Stimulated activated CD8-positive, alpha-beta memory T cell treated with anti-CD3 and anti-CD28 coated beads, Interleukin-4, amount 100 ng/mL, for 48 hours (primary cell): ENCODE measurements at places on chromosomes 3 and 15.
A peak's percentile ranks its signal among the peaks of the same experiment; 100 is the strongest.

DNA sequence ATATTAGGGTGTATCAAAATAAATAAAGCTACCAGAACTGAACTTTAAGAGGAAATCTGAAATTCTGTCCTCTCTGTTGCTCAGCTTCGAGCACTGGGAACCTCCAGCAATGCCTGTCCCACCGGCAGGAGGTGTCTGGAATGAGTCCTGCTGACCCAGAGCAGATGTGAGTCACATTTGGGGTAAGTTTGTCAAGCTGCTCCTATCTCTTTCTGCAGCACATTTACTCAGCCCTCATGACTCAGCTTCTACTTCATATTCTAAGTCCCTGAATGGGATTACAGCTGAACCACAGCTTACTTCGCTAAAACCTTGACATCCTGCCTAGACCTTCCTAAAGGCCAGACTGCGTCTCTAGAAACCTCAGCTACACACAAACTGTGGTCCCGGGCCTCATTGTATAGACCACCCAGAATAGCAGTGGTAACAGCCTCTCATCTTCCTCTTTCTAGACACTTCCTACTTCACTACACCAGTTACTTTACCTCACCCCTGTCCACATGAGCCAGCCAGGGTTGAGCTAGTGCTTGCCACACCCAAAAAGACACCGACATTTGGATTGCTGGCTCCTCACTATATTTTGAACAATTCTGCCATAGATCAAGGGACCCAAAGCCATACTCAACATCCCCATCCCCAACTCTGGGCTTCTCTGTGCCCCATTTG is 109.6 kb upstream of the TMCO5A start:
- DNase-seq: no peak

DNA sequence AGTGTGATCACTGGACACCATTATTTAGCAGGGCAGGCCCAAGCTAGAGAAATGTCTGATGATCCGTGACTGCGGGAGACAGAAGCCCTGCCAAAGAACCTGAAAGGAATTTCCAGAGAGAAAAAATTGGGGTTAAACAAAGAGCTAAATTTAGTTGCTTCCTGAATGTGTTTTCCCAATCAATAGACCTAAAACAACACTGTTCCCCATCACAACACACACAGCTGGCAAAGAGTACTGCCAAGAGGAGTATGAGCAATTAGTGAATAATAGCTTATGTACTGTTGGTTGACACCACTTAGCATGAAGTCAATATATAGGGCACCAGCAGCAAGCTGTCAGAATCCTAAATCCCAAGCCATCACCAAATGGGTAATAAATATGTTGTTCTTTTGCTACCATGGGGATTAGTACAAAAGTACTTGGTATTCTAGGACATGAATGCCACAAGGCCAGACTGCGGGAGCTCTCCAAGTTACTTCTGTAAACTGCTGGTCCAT is 35.7 kb downstream of the CLK3 start:
- no peak for DNase-seq

- no peak for DNase-seq
Measured at GRCh38 chr3:38573111-38573510, 76.4 kb downstream of the SCN5A start.

GRCh38 chr3:131435000-131435399 is 53.4 kb downstream of the NUDT16 start:
- DNase-seq: no peak

- DNase-seq: no peak
Measured at GRCh38 chr3:194482196-194482593, 4.6 kb downstream of the ATP13A3 start.

GRCh38 chr3:24161841-24162240 is 216.8 kb downstream of the NR1D2 start:
- no peak for DNase-seq

DNA sequence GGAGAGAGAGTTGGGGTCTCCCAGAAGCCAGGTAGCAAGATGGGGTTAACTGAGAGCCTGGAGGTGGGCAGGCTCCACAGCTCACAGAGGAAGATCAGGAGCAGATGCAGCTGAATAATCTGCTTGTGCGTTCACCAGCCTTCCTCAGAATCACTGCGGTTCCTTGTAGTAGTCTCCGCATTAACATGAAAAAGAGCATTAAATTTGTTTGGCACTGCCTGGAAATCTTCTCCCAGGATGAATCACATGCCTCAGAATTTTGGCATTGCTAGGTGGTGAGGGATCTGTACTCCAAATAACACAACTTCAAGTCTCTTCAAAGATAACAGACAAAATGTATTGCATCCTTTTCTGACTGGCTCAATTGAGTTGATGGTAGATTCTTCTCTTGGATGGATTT is 700.6 kb upstream of the ARRDC4 start:
- DNase-seq: no peak

DNA sequence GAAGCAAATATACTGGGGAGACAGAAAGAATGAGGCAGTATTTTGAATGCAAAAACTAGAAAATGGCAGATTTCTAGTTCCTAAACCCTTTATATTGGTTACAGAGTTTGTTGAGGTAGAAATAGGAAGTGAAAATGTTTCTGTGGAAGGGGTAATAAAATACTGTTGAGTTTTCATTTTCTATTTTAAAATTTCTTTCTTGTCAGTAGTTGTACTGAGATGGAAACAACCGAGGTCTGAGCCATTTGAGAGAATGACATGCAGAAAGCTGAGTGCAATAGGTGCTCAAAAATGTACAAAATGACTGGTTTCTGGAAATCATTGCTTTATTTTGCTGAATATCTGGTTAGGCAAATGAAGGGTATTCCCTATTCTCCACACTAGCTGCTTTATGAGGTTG is 361.4 kb downstream of the CHL1 start:
- no peak for DNase-seq

GRCh38 chr15:89127054-89127702 is 38.9 kb downstream of the ABHD2 start:
- peak; percentile 62 for DNase-seq

GRCh38 chr3:28252001-28252431 is 10.6 kb downstream of the CMC1 start:
- no peak for DNase-seq

DNA sequence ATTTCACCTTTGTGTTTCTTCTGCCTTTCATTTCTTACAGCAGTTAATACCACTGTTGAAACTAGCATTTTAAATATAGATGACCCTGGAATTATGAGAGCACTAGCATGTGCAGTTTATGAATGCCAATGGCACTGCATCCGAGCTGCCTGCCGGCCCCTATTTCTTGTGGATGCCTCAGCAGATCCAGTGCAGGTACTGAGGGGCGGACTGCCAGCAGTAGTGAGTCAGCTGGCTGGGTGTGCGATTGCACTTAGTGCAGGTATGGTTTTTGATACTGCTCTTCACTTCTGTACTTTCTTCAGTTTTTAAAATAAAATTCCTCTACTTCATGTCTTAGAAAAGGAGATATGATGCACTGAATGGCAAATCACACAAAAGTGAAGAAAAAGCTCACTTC is 453.0 kb downstream of the DIPK2A start:
- DNase-seq: no peak

DNA sequence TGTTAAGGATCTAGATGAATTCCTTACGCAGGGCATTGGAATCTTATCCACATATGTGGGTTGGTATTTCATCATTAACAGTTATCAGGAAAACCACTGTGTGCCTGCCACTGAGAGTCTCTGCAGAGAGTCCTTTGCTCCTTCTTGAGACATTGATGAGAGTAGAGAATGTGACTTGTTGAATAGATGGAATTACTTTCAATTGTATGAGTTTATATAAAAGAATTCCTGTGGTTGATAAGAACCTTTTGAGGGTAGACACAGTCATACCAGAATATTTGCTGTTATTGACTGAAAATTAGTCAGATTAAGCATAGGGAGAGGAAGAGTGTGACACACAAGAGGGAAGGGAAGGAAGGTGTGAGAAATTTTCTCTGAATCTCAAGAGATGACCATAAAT is 30.8 kb downstream of the ARHGEF26 start:
- DNase-seq: no peak
